Mesothelial cell of epicardium (in vitro differentiated cells): ENCODE measurements at places on chromosomes 3 and 15. TPM values are rescaled to one million over a fixed set of nuclear protein-coding genes. Genes with fewer than 3 reads are reported as not detected.

DNA sequence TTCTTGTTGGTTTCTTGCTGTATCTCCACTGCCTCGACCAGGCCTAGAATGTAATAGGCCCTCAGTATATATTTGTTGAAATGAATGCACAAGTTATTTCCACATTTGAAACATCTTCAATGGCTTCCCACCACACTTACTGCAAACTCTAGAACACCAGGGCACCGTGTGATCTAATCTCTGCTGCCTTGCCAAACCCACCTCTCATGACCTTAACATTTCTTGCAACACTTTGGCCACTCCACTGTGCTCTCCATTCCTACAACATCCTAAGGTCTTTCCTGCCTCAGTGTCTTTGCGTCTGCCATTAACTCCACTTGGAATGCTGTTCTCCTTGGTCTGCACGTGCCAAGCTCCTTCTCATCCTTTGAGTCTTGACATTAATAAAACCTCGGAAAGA lies 14.1 kb downstream of the FRMD4B start:
- H3K4me3 ChIP-seq: no peak overlapping the region
- no peaks in the 10 kb centered on the region for H3K36me3 ChIP-seq
- peaks cover 10% of the 10 kb centered on the region for H3K27me3 ChIP-seq
- no peak overlapping the region for H3K27ac ChIP-seq

The TXNRD3 gene
- total RNA-seq: 18.3 to 21.6 TPM (median 18.4 TPM) in 3 replicates

GRCh38 chr3:174882789-174883188 lies 23.7 kb downstream of the NAALADL2 start:
- H3K36me3 ChIP-seq: peaks cover 7% of the 10 kb centered on the region
- H3K4me3 ChIP-seq: no peak overlapping the region
- H3K4me1 ChIP-seq: no peaks in the 10 kb centered on the region
- no peaks in the 10 kb centered on the region for H3K27me3 ChIP-seq
- no peak for DNase-seq

- peaks cover 30% of the 10 kb centered on the region for H3K27me3 ChIP-seq
- no peak overlapping the region for H3K27ac ChIP-seq
- no peak for DNase-seq
- no peak overlapping the region for H3K4me3 ChIP-seq
- no peaks in the 10 kb centered on the region for H3K36me3 ChIP-seq
Observed at GRCh38 chr3:158912188-158912587, 110.3 kb downstream of the MFSD1 start.

GRCh38 chr3:877001-877400 lies 215.8 kb upstream of the CNTN6 start:
- no peak overlapping the region for H3K27ac ChIP-seq
- H3K4me1 ChIP-seq: peaks cover 6% of the 10 kb centered on the region
- DNase-seq: no peak
- H3K4me3 ChIP-seq: no peak overlapping the region

DNA sequence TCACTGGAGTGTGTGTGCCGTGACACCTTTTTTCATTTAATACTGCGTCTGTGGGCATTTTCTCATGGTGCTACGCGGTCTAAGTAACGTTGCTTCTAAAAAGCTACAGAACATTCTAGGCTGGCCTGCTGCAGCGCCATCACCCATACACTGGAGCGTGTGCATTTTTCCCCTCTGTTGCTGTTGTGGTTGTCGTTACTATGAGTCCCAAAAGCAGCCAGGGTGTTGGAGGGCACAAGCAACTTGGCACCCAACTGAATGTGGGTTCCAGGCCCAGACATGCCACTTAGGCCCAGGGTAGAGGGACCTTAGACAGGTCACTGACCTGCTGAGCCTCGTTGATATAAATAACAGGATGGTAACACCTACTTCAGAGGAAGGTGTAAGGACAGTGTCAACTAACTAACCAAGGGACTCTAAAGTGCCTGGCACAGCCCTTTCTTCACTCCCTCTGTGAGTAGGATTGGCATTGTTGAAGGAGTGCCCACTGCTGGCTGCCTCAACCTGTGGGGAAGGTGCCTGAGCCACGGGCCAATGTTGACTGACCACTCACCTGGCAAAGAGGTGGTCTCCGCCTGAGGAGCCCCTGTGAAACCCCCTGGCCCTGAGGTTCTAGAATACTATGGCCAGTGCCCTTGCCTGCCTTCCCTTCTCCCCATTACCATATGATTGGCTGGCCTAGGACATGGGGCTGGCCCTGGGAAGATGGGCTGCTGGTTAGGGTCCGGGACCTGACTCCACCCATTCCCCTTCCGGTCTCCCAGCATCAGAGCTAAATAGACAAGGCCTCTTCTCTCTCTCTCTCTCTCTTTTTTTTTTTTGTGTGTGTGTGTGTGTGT lies 3.5 kb downstream of the CSK start:
- no peak for DNase-seq
- H3K4me3 ChIP-seq: no peak overlapping the region
- H3K4me1 ChIP-seq: peaks cover 48% of the 10 kb centered on the region
- no peaks in the 10 kb centered on the region for H3K36me3 ChIP-seq
- H3K27me3 ChIP-seq: peaks cover 2% of the 10 kb centered on the region
- peak overlapping the region; percentile 16 for H3K27ac ChIP-seq

The NEK4 gene
- total RNA-seq: 32.3 to 33.5 TPM (median 32.9 TPM) in 3 replicates

DNA sequence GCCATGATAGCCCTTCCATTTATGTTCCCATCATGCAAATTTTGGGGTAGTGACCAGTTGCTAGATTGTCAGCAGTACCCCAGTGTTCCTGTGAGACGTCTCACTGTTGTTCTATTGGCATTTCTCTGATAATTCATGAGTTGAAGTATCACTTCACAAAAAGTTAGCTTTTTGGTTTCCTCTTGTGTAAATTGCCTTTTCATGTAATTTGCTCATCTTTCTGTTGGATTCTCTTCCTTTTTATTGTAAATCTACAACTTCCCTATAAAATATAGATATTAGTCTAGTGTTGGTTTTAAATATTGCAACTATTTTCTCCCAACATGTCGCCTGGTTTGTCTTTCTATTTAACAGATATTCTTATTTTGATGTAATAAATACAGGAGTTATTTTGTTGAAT lies 7.5 kb upstream of the A4GNT start:
- H3K4me1 ChIP-seq: peaks cover 5% of the 10 kb centered on the region
- H3K27me3 ChIP-seq: no peaks in the 10 kb centered on the region
- DNase-seq: no peak
- no peak overlapping the region for H3K4me3 ChIP-seq
- H3K36me3 ChIP-seq: no peaks in the 10 kb centered on the region
